ENCODE measurements at places on chromosomes 1 and 21. TPM values are rescaled to one million over a fixed set of nuclear protein-coding genes. Genes with fewer than 3 reads are reported as not detected.

Gene LEPROT
- 60.3 TPM for total RNA-seq

Gene ANGPTL1
- total RNA-seq, result 210 TPM

Gene GUCA2A
- total RNA-seq, result not detected

Gene CELA2B
- total RNA-seq, result 0.41 TPM

DNA sequence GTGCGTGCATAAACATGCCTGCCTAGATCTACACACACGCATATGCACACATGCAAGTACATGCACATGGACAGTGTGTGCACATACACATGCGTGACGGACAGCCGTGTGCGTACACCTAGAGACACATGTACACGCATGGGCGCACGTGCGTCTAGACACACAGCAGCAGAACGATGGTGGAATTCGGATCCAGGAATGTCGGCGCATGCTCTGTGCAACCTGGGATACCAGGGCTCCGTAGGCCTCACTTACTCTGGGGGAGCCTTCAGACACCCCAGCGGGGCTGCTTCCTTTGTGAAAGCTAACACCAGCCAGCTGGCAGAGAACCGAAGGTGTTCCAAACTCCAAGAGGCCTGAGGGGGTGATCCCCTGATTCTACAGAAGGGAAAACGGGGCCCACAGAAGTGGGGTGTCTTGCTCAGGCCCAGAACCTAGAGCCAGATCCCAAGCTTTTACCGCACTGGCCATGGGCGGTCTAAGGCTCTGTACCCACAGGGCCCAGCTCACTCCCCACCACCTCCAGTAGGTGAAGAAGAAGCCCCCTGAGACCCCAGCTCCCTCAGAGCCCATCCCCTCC, 27.4 kb upstream of the ARHGEF16 start:
- no peak for DNase-seq

- DNase-seq, result no peak
Observed at GRCh38 chr1:29310616-29311180, 74.4 kb downstream of the PTPRU start.

DNA sequence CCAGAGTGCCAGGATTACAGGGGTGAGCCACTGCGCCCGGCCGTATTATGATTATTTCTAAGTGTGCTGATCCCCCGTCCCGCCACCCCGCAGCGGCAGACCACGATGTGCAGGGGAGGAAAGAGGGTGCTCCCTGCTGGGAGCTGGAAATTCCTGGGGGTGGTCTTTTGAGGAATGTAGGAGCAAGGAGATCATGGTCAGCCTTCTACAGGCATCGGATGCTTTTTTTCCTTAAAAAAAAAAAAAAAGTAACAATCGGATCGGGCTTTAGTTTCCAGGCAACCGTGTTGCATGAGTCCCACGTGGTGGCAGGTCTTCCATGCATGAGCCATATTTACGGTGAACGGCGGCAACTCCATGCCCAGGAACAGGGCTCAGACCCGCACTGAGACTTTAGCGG, 74.2 kb upstream of the COX20 start:
- no peak for DNase-seq
